ENCODE measurements at places on chromosomes 6 and 20. TPM values are rescaled to one million over a fixed set of nuclear protein-coding genes. Genes with fewer than 3 reads are reported as not detected.

RAD21L1 gene
- total RNA-seq, result not detected

TRPC4AP gene
- 67.6 TPM for total RNA-seq

CDSN gene
- total RNA-seq, result not detected

PSORS1C2 gene
- not detected for total RNA-seq

RBL1 gene
- 5.7 TPM for total RNA-seq

NKX2-2 gene
- total RNA-seq, result not detected

- DNase-seq, result no peak
Measured at GRCh38 chr6:42176981-42177380, 3.8 kb downstream of the GUCA1A start.

GRCh38 chr6:145204301-145204700 is 531.0 kb downstream of the EPM2A start:
- DNase-seq, result no peak

DNA sequence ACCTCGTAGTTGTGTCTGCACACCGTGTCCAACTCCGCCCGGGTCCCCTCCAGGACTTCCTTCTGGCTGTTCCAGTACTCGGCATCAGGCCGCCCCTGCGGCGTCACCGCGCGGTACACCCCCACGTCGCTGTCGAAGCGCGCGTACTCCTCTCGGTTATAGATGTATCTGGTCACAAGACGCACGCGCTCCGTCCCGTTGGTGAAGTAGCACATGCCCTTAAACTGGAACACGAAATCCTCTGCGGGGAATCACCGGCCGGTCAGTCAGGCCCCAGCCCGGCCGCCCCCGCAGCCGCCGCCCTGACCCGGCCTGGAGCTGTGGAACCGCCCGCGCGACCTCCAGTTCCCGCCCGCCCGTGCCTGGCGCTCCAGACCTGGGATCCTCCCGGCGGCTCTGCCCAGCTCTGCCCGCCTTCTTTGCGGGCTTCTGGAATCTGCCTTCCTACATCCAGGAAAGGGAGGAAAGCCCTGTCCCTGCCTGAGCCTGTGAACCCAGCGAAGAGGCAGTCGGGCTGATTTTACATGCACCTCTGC is 1.6 kb downstream of the HLA-DQB1 start:
- DNase-seq, result peak; percentile 83

GRCh38 chr6:144619966-144620365 is 334.8 kb downstream of the UTRN start:
- DNase-seq, result no peak

- DNase-seq, result no peak
Measured at GRCh38 chr6:160667639-160668481, 3.8 kb upstream of the LPA start.

- DNase-seq, result no peak
Measured at GRCh38 chr6:140271759-140272377, 897.4 kb upstream of the CITED2 start.

- no peak for DNase-seq
Measured at GRCh38 chr6:104829183-104829958, 30.3 kb downstream of the HACE1 start.

- DNase-seq, result no peak
Measured at GRCh38 chr6:82419132-82419581, 55.5 kb downstream of the TPBG start.

GRCh38 chr6:139730340-139730974 is 356.0 kb upstream of the CITED2 start:
- DNase-seq, result no peak

DNA sequence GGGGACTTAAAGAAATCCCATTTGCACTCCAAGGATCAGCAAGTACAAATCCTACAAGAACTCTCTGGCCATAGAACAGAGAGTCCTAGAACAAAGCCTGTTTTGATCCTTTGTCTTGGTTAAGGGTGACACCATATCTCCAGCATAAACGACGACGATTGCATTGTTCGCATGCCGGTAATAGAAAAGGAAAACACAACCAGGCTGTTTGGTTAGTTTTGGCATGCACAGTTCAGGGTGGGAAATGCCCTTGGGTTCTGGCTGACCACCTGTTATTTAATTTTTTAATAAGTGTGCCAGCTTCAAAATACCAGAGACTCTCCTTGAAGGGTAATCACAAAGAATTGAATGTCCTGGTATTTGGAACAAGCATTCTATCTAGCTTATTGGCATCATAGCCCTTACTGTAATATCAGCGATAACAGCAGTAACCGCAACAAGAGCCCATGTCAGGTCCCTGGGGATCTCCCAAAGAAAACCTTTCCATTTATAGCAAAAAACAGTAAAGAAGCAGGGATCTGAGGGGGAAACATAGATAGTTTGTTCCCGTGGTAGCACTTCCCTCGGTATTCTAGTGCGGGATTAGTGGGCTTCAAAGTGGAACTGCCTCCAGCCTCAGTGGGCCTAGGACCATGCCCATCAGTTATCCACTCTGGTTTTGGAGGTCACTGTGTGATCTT is 77.1 kb downstream of the TMEM170B start:
- no peak for DNase-seq

GRCh38 chr6:90284236-90285041 is 12.2 kb downstream of the BACH2 start:
- no peak for DNase-seq

GRCh38 chr20:45416917-45417316 is 976 bp downstream of the PIGT start:
- DNase-seq, result no peak

DNA sequence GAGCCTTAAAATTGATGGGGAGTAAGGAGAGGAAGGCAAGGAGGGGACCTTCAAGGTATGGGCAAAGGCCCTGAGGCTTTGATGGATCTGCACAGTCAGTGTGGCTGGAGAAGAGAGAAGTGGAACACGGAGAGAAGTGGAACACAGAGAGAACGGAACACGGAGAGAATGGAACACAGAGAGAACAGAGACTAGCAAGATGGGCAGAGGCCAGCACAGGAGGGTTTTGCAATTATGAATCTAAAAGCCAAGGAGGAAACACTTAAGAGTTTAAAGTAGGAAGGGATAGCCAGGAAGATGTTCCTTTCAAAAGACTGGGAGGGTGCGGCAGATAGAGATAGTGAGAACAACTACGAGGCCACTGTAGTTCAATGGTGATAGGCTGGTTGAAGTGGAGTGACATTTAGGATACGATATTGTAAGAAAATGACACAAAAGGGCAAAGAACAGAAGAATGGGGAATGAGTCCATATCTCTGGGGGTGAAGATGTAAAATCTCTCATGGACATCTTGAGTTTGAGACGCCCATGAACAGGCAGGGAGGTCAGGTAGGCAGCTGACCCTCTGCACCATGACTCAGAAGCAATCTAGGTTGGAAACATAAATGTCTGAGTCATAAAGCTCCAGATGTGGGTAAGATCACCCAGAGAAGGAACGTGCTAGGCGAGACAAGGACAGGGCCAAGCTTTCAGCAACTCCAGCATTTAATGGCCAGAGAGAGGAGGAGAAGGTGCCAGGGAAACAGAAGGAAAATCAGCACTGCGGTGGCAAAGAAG is 25.4 kb downstream of the ZMYND8 start:
- no peak for DNase-seq

DNA sequence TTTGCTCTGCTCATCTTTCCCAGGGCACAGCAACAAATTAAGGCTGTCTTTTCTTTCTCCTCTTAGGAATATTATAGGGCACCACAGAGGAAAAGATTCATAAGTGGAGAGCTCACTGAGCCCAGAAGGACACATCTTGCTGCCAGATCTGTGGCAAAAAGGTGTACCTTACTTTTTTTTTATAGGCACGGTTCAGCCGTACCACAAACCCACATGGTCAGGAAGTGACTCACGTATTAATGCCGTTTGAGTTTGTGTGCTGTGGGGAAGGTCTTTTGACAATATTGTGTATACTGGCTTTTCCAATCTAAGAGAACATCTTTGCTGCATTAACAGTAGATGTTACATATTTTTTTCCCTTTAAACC is 28.4 kb downstream of the PAQR8 start:
- DNase-seq, result no peak

DNA sequence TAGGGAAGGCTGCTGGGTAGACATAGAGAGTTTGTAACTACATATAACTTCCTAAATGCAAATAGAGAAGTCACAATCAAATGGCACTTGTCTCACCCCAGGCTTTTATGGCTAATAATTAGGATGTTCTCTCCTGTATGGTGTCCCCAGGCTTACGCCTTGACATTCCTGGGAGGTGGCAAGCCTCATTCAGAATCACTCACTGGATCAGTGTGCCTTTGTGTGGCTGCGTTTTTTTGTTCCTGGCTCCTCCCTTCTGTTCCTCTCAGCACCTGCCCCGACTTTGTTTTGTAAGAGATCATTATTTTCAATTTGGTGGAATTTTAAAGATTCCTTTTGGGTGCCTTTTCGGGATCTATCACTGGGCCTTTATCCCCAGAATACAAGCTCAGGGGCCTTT is 5.7 kb downstream of the LAMP5 start:
- DNase-seq, result no peak

- no peak for DNase-seq
Measured at GRCh38 chr20:13341737-13342393, 120.8 kb downstream of the ISM1 start.

GRCh38 chr6:86331265-86331840 is 606.0 kb upstream of the HTR1E start:
- DNase-seq, result no peak

DNA sequence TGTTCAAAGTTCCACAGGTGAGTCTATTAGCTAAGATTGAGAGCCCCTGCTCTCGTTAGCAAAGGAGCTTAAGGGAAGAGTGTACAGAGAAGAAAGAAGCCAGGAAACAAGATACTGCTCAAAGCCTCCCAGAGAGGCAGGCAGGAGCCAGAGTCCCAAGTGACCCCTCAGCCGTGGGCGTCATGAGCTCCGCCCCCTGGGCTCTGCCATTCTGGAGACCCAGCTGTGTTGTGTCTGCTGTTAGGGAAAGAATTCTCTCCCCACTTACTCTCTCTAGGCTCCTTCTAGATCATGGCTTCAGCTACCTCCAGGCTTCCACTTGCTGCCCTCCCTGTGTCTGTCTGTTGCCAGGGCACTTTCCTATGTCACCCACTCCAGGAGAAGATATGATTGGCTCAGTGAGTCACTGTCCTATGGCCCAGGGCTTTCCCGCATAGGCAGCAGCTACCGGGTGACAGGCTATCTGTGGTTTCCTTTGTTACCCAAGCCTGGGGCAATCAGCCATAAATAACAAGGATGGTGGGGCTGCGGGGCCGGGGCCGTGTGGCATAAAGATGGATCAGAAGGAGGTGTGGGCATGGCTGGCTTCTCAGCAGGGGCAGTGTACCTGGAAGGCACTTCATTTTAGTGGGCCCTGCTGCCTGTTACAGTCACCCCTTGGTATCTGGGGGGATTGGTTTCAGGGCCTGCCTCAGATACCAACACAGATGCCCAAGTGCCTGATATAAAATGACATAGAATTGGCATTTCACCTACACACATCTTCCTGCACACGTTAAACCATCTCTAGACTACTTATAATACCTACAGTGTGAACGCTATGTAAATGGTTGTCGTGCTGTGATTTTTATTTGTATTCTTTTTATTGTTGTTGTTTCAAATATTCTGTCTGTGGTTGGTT is 118.9 kb downstream of the ARMC2 start:
- no peak for DNase-seq

DNA sequence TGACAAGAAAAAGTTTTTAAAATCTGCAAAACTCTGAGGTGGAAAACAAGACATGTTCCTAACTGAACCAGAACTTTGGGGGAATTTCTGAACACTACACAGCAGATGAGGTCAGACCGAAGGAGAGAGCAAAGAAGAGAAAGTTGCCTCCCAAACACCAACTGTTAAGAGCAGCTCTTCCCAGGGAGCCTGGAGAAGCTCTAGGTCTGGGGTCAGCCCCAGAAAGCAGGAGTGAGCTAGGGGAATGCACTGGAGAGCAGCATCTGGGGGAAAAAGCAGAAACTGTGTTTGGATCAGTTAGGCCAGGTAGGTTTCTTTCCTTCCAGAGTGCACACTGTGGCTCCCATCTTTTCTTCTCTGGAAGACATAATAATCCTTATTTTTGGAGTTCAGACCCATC is 41.3 kb downstream of the FKBP5 start:
- DNase-seq, result no peak

DNA sequence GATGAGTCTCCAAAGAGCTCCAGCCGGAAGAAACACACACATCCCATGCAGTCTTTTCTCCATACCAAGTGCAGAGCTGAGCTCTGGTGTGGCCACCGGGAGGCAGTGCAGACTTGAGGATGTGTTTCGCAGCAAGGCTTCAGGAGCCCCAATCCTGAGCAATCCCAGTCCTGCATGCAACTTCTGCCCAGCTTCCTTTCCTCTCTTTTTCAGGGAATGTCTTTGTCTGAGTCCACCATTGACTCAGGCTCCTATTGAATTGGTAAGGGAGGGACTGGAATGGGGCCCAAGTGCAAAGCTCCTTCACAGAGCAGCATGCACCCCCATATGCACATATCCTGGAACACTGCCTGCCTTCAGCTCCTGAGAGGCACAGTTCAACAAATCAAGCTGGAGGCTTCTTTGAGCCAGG is 50.5 kb upstream of the ASIP start:
- peak; percentile 80 for DNase-seq

DNA sequence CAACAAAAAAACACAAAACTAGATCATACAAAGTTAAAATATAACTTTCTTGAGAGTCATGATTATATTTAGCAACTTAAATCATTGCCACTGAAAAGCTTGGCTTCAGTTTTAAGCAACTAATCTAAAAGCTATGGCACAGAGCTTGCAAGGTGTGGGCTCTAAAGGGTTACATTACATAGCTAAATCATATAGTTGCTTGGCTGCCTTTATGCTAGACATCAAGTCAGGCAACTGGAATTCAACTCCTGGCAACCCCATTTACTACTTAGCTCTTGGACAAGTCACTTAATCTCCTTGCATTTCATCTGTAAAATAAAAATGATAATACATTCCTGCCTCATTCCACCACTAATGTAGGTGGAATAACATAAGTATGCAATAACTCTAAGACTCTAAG is 40.9 kb upstream of the GCM1 start:
- DNase-seq, result no peak

DNA sequence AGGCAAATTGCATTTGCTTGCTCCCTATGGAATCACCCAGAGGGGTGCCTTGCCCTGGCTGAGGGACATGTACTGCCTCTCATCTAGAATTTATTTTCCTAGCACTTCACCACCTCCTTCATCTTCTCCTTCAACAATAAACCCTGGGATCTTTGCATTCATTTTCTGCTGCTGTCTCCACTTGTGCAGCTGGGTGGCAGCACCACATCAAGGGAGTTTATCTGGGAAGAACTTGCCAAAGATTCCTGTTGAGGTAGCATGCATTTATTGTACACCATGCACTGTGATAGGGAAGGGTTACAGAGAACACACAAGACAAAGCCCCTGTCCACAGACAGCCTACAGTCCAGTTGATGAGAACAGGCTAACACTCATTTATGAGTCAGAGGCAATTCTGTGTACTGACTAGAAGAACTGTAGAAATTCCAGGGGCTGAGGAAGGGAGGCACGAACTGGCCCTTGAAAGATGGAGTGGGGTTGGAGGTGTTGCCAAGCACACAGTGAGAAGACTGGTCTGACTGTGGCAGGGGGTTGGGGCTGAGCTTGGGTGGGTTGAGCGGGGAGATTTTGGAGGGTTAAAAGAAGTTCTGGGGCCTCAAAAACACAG is 17.5 kb downstream of the C20orf173 start:
- no peak for DNase-seq
